Ovary (tissue), 10 donors: ENCODE measurements at places on chromosomes 11 and 22. TPM values are rescaled to one million over a fixed set of nuclear protein-coding genes. Genes with fewer than 3 reads are reported as not detected.

GRCh38 chr22:17772249-17772957 is 1.9 kb downstream of the BID start:
- H3K36me3 ChIP-seq = no peaks in the 10 kb centered on the region
- H3K27me3 ChIP-seq = no peaks in the 10 kb centered on the region
- DNase-seq = no peak
- H3K4me3 ChIP-seq = no peak overlapping the region
- H3K27ac ChIP-seq = no peak overlapping the region

GRCh38 chr22:34946339-34946985 is 119.5 kb upstream of the ISX start:
- no peak for DNase-seq
- H3K36me3 ChIP-seq = no peaks in the 10 kb centered on the region
- no peaks in the 10 kb centered on the region for H3K4me1 ChIP-seq
- H3K27me3 ChIP-seq = no peaks in the 10 kb centered on the region
- no peak overlapping the region for H3K27ac ChIP-seq

- no peaks in the 10 kb centered on the region for H3K27me3 ChIP-seq
- no peaks in the 10 kb centered on the region for H3K36me3 ChIP-seq
- no peak for DNase-seq
- H3K4me1 ChIP-seq = no peaks in the 10 kb centered on the region
- H3K4me3 ChIP-seq = no peak overlapping the region
Measured at GRCh38 chr11:109040303-109040702, 375.4 kb downstream of the DDX10 start.

- no peaks in the 10 kb centered on the region for H3K27me3 ChIP-seq
- no peak for DNase-seq
- no peak overlapping the region for H3K27ac ChIP-seq
- H3K4me1 ChIP-seq = peaks cover 6% of the 10 kb centered on the region
Measured at GRCh38 chr11:104000798-104001197, 35.6 kb upstream of the DDI1 start.

BCO2 gene
- total RNA-seq = 4.5 TPM

GRCh38 chr11:113555071-113555619 is 79.9 kb upstream of the DRD2 start:
- no peaks in the 10 kb centered on the region for H3K27me3 ChIP-seq
- H3K4me1 ChIP-seq = no peaks in the 10 kb centered on the region
- DNase-seq = no peak
- H3K4me3 ChIP-seq = no peak overlapping the region
- H3K27ac ChIP-seq = no peak overlapping the region

ST13 gene
- 710 TPM for total RNA-seq

OR51B5 gene
- total RNA-seq = 1.5 TPM

SLC1A2 gene
- 0.13 TPM for total RNA-seq

DNA sequence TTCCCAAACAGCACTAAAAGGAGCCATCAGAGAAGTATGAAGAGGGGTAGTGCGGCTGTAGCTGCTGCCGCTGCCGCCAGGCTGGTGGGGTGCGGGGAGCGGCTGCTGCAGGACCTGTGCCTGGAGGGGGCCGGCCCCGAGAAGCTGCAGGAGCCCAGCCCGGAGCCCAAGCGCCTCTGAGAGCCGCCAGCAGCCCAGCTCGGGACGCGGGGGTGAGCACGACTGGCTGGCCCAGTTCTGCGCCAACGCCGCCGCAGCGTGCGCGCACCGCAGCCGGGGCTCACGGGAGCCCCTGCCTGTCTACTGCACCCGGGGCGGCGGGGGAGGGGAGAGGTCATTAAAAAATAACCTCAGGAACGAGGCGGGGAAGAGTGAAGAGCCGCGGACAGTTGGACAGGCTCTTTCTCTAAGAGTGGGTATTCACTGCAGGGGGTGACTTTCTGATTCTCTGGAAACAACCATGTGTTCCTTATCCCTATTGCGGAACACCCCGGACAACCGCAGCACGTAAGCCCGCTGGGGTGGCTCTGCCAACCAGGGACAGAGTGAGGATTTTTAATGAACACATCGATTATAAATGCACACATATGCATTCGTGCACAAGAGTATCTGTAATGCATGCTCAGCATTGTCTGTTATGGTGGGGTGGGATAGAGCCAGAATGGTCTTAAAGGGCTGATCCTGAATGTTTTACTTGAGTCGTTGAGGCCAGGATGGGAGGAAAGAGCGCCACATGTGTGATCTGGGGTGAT is 453 bp downstream of the GAS2 start:
- no peaks in the 10 kb centered on the region for H3K27me3 ChIP-seq
- H3K4me1 ChIP-seq = peaks cover 4% of the 10 kb centered on the region
- H3K4me3 ChIP-seq = peak overlapping the region; percentile 9
- H3K36me3 ChIP-seq = no peaks in the 10 kb centered on the region
- no peak overlapping the region for H3K27ac ChIP-seq

DNA sequence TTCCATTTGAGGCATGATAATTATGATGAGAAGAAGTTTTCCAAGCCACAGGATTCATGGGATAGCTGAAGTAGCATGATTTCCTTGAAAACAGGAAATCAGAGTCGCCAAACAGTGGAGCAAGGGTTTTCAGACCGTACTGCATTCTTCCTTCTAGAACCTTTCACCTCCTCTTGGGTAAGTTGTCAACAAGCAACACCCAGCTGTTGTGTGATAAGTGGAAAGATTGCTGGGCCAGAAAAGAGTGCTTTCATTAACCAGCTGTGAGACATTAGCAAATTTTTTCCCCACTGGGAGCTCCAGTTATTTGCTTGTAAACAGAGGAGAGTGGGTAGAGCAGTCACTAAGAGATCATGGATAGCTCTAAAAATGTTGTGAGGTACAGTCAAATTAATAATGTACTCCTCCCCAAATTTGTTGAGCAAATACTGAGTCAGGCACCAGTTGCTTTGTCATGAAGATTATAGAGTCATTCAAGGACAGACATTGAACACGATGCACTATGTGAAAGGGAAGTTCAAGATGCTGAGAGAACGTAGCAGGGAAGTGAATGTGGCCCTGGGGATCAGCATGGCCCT is 11.7 kb upstream of the MPEG1 start:
- H3K4me3 ChIP-seq = no peak overlapping the region
- DNase-seq = no peak
- peaks cover 6% of the 10 kb centered on the region for H3K4me1 ChIP-seq
- H3K27ac ChIP-seq = no peak overlapping the region
- H3K27me3 ChIP-seq = no peaks in the 10 kb centered on the region

CNGA4 gene
- total RNA-seq = 0.92 TPM

CCDC15 gene
- total RNA-seq = 1.1 TPM

DNA sequence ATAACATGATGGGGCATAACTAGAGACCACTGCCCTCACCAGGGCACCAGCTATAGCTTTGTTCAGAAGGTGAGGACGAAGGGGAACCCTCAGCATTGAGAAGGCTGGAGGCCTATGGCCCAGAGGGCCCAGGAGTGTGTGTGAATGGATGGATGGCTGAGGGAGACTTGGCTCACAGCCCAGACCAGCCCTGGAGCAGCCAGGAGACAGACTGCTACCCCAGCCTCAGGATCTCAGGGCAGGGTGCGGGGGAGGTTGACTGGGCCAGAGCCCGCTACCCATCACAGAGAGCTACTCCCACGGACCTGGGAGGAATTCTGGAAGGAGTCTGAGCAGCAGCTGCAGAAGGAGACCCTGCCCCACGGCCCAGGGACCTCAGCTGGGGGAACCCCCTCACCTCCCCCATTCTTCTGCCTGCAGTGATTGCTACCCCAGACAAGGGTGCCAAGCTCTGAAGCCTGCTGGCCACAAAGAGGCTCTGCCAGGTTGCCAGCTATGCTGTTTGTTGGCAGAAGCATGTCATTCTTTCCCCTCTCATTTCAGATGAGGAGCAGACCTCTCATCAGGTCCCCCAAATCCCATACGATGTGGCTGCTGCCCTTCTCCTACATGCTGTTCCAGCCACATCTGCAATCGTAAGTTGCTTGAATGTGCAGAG is 5.4 kb upstream of the CSDC2 start:
- H3K27ac ChIP-seq = peak overlapping the region; percentile 98
- H3K4me3 ChIP-seq = no peak overlapping the region
- peaks cover 16% of the 10 kb centered on the region for H3K4me1 ChIP-seq
- H3K36me3 ChIP-seq = no peaks in the 10 kb centered on the region
- no peaks in the 10 kb centered on the region for H3K27me3 ChIP-seq
- DNase-seq = peak; percentile 77

GRCh38 chr11:73445980-73446379 is 69.8 kb downstream of the RELT start:
- H3K36me3 ChIP-seq = no peaks in the 10 kb centered on the region
- H3K4me3 ChIP-seq = no peak overlapping the region
- no peak for DNase-seq
- peaks cover 2% of the 10 kb centered on the region for H3K4me1 ChIP-seq
- no peak overlapping the region for H3K27ac ChIP-seq

VSIG10L2 gene
- total RNA-seq = 0.08 TPM

- H3K27ac ChIP-seq = no peak overlapping the region
- H3K36me3 ChIP-seq = no peaks in the 10 kb centered on the region
- H3K27me3 ChIP-seq = no peaks in the 10 kb centered on the region
- H3K4me1 ChIP-seq = peaks cover 7% of the 10 kb centered on the region
- no peak for DNase-seq
- H3K4me3 ChIP-seq = no peak overlapping the region
Measured at GRCh38 chr22:32799496-32799895, 2.0 kb upstream of the TIMP3 start.
